ENCODE measurements at places on chromosomes 6 and 20. TPM values are rescaled to one million over a fixed set of nuclear protein-coding genes. Genes with fewer than 3 reads are reported as not detected.
A peak's percentile ranks its signal among the peaks of the same experiment; 100 is the strongest.

DNA sequence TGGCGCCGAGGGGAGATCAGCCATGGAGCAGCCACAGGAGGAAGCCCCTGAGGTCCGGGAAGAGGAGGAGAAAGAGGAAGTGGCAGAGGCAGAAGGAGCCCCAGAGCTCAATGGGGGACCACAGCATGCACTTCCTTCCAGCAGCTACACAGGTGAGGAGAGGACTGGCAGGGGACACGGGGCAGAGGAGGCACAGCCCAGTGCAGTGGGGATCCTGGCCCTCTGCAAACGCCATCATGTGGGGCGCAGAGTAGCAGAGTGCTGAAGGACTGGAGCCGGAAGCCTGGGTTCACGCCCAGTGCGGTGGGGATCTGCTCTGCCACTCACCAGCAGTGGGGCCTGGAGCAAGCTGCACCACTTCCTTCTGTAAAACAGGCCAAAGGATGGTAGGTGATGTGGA lies 41.1 kb upstream of the FANCE start:
- no peak for DNase-seq

JAG1 gene
- total RNA-seq = 8.3 TPM

DNA sequence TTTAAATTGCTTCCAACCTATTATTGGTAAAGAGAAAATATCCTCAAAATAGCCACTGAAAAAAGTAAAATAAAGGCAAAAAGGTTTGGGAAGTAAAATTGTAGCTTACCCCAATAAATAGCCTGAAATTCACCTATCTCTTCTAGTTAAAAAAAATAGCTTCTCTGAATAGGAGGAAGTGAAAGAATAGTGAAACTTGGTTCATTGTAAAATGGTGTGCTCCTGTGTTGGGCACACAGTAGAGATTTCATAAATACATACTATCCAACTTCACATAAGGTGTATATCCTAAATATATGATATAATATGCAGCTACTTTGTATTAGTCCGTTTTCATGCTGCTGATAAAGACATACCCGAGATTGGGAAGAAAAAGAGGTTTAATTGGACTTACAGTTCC lies 45.3 kb downstream of the CDK19 start:
- peak; percentile 42 for DNase-seq

DNA sequence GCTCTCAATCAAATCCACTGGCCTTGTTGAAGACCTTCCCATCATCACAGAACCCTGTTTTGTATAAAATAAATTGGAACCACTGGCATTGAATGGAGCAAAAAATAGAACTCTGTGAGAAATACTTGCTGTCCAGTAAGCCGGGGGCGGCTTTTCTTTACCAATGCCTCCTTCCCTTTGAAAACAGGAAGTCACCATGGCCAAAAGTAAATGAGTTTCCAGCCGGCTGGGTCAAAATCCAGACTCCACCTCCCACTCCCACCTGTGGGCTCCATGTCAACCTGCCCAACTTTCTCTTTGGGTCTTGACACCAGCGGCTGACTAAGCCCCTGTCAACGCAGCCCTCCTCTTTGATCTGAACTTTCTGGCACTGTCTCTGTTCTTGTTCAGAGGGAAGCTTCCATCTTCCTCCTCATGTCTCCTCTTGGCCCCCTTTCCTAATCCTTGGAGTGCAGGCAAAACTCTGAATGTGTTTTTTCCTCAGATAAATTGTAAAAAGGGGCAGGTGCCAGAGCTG lies 95.2 kb downstream of the TFAP2C start:
- no peak for DNase-seq

NOX3 gene
- total RNA-seq = not detected

Measured in Karpas-422 (cell line).